ENCODE measurements at places on chromosomes 7 and 10.

- DNase-seq, result no peak
Measured at GRCh38 chr10:101597091-101597900, 9.2 kb downstream of the DPCD start.

GRCh38 chr10:80357851-80358125, 1.2 kb downstream of the DYDC2 start:
- no peak for DNase-seq

- DNase-seq, result no peak
Measured at GRCh38 chr10:48895803-48896195, 43.8 kb downstream of the LRRC18 start.

- DNase-seq, result no peak
Measured at GRCh38 chr7:148790850-148791249, 92.1 kb downstream of the CUL1 start.

DNA sequence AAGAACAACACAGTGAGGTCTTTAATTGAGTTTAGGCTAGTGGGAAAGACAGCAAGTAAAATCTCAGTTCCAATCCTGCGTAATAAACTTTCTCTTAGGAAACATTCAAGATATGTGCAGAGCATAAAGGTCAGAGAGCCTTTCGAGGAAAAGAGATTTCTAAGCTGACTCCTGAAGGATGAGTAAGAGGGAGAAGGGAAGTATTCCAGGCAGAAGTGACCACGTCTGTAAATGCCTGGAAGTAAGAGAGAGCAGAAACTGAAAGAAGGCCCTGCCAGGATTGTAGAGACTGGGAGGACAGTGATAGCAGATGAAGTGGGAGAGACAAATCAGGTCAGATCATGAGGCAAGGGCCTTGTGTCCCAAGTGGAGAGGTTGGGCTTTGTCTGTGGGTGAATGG, 41.8 kb downstream of the PNLIPRP3 start:
- DNase-seq, result no peak

- DNase-seq, result no peak
Measured at GRCh38 chr10:95739056-95739455, 16.9 kb upstream of the ENTPD1 start.

GRCh38 chr7:91276909-91277308, 12.7 kb downstream of the FZD1 start:
- DNase-seq, result peak; percentile 54

DNA sequence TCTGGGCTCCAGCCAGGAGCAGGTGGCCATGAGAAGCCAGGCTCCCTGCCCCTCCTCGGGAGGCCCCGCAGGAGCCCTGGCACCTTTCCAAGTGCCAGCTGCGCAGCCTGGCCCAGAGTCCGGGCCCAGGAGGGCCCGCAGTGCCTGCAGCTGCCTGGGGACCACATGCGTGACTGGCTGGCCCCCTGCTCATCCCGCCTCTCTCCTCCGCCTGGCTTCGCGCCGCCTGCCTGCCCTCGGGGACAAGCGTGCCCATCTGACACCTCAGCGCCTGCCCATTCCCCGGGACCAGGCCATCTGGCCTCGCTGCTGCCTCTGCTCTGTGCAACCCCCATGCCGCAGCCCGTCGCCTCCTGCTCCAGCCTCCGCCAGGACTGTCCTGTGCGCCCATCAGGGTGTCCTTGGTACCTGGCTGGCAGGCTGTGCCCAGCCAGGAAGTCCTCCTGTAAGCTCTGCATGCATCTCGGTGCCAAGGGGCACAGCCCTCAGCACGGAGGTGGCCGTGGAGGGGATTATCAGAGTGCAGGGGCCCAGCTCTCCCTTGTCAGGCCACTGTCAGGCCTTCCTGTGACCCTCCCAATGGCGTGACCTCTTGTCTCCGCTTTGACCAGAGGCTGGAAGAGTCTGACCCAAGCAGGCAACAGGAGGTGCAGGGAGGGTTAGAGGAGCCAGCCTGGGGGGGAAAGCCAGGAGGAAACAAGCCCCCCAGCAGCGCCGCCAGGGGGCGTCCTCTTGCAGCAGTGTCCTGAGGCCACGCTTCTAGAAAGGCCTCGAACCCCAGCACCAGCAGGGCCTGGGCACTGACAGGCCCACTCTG, 50.5 kb downstream of the TMEM209 start:
- DNase-seq, result no peak

- DNase-seq, result no peak
Measured at GRCh38 chr7:72020311-72020710, 391.8 kb downstream of the CALN1 start.

- no peak for DNase-seq
Measured at GRCh38 chr7:108071551-108071950, 58.6 kb downstream of the LAMB4 start.

GRCh38 chr7:7820409-7820808, 102.0 kb upstream of the RPA3 start:
- DNase-seq, result no peak

DNA sequence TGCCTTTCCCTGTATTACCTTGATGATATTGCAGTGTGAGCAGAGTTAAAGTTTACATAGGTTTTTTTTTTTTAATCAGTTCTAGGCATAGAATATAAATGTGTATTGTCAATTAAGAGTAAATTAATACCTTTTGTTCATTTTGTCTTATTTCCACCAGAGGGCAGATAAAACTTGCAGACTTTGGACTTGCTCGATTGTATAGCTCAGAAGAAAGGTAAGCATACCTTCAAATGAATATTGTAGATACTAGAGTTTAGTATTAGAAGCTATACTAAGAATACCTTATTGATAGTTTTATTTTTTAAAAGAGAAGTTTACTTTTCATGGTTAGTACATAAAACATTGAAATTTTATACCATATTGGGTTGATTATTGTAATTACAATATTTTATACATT, 86.8 kb downstream of the MPLKIP start:
- no peak for DNase-seq

DNA sequence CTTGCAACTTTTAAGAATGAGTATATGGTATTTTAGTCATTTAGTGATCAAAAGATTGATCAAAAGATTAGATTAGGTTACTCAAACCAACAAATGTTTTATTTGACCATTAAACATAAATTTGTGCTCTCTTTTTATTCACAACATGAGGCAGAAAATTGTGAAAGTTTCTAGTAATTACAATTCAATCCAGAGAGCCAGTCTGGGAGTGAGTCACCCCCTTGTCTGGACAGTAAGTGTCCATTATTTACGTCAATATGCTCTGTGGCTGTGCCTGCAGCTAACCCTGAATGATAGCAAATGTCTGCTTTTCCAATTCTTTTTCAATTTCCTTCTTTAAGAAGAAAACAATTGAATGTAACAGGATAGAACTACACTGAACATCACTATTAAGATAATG, 27.9 kb downstream of the GNG11 start:
- no peak for DNase-seq

DNA sequence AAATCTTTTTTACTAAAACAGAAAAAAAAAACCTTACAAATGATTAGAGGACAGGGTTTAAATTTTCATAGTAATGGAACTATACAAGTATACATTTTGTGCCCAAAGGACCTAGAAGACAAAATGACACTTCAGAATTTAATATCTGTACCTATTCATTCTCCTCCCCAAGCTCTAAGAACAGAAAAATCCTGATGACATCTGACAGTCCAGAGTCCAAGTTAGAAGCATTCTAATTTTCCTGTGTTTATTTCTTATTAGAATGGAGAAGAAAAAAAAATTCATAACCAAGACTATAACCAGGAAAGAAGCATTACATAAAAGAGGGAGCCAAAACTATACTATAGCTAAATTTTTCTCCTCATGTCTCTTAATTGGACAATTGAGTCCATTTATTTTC, 138.9 kb upstream of the SLC13A1 start:
- DNase-seq, result no peak

DNA sequence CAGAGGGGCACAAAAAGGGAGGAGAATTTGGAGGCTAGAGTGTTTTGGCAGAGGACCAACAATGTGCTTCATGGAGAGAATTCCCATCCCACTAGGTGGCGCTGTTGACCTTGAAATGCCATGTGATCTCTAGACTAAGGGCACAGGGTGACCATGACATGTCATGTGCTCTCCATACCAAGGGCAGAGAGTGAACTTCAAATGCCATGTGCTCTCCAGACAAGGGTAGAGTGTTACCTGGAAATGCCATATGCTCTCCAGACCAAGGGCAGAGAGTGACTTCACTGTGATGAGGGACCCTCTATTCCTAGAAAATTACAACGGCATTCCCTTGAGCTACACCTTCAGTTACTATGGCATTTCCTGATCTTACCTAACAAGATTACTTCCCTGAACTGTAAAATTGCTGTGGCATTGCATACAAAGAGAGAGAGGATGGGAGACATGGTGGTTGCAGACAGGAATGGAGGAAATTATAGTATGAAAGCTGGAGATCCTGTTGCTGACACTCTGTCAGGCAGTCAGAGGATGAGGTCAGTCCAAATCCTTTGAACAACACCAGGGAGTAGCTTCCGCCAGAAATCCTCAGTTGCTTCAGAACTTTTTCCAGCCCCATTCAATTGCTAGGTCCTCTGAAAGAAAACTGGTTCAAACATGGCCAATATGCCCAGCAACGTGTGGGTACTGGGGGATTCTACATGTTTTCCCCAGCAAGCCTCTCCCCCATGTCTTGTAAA, 60.9 kb upstream of the ACSM6 start:
- peak; percentile 37 for DNase-seq

- DNase-seq, result no peak
Measured at GRCh38 chr10:13955409-13956068, 368.8 kb downstream of the PRPF18 start.

DNA sequence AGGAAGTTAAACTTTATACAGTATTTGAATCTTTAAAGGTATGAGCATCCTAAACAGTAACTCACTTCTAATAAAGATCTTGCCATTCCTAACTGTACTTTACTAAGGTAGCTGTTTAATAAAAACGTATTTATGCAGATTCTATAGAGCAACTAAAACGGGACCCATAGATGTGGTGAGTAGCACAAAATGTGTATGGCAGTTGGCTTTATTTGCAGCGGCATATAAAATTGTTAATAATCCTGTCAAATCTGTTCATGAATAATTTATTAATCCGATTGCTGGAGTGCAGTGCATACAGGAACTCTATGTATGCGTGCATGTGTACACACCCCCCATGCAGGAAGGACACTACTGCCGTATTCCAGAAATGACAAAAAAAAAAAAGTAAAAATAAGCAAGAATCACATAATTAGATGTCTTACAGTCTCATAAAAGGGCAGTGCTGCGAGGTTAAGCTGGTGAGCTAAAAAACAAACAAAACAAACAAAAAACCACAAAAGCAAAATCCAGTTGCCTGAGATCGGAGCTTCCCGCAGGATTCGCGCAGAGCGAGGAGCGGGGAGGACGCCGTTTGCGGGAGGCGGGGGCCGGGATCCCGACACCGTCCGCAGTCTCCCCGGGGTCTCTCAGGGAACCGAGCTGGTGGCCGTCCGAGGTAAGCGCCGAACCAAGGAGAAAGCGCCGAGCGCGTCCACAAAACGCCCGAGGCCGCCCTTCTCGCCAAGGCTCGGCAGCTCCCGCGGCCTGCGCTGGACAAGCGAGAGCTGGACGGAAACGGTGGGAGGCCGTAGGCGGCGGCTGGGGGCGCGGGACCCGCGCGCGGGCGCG, 518 bp upstream of the COMMD3 start:
- DNase-seq, result no peak

DNA sequence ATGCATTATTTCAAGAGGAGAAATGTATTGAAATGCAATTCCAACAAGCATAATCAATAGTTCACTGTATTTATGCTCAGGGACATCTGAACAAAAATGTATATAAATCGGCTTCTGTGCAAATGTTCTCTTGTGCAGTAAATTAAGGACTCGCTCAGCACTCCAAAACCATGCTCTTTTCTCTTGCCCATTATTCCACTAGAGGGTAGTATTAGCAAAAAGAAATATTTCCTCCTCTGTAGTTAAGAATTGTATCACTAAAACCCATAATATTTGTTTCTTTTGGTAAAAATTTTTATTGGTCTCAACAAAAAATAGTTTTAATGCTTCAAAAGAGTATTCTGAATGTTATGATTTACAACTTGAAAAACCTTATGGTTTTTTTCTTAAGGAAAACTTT, 803.1 kb downstream of the PCDH15 start:
- DNase-seq, result no peak

DNA sequence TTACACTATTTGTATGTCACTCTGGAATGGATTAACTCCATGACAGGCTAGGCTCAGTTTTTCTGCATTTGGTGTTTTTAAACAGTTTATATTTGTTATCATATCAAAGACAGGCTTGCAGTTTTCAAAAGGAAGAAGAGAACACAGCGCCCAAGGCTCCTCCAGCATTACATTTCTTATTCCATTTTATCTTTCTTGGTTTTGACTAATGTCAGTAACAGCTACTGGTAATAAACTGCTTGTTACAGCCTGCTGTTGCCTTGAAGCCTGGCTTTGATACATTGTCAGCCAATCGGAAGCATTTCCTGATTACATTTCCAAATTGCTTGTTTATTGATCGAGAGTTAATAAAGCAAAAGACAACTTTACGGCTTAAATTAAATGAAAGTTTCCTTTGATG, 166.0 kb upstream of the MDFIC start:
- no peak for DNase-seq

- no peak for DNase-seq
Measured at GRCh38 chr10:49123981-49124950, 8.9 kb upstream of the VSTM4 start.

DNA sequence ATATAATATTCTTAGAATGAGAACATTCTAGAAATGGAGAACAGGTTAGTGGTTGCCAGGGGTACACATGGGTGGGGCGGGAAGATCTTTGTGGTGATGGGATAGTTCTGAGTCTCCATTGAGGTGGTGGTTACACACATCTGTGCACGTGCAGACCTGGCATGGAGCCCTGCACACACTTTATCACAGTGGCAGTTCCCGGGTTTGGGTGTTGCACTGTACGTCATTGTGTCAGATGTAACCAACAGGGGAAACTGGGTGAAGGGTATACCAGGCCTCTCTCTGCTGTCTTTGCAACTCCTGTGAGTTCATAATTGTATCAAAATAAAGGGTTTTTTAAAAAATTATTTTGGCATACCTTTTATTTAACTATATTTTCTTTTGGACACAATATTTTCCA, 51.1 kb downstream of the LMTK2 start:
- DNase-seq, result no peak

DNA sequence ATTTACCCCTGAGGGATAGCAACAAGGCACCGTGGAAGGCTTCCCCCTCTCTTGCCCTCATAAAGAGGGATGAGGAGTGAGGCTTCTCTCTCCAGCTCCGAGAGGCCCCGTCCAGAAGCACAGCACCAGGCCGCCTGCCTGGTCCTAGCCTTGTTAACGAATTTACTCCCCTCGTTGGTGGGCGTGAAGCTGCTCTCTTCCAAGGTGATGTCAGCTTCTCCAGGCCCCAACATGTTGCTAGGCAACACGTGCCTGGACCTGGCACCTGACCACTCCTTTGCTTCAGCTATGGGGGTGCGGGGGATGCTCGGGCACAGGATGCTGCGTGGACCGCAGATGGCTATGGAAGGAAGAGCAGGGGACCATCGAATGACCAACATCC, 135.2 kb upstream of the MGMT start:
- DNase-seq, result no peak

DNA sequence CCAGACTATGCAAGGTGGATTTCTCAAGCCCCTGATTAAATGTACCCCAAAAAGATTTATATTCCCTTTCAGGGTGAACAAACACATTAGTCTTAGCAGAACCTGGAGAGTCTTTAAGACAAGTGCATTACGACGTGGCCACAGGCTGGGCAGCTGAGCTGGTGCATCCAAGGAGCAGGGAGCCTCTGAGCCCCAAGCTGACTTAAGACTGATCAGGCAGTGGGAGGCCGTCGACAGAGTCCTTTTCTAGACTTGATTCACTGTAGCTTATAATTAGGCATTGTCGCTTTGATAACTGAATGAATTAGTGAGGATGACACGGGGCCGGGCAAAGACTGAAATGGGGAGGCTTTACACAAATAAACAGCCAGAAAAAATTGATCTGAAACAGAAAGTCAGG, 353.2 kb downstream of the GPAM start:
- no peak for DNase-seq

GRCh38 chr10:73854310-73854709, 20.0 kb downstream of the CAMK2G start:
- no peak for DNase-seq
